CD4-positive, CD25-positive, alpha-beta regulatory T cell (primary cell): ENCODE measurements at places on chromosomes 12 and 14. TPM values are rescaled to one million over a fixed set of nuclear protein-coding genes. Genes with fewer than 3 reads are reported as not detected.
A peak's percentile ranks its signal among the peaks of the same experiment; 100 is the strongest.

- no peaks in the 10 kb centered on the region for H3K36me3 ChIP-seq
- no peak overlapping the region for H3K4me3 ChIP-seq
- H3K27ac ChIP-seq = no peak overlapping the region
- peak; percentile 34 for DNase-seq
Observed at GRCh38 chr12:29552324-29552927, 54.9 kb upstream of the OVCH1 start.

- no peaks in the 10 kb centered on the region for H3K4me1 ChIP-seq
- no peak for DNase-seq
- peaks cover 5% of the 10 kb centered on the region for H3K27me3 ChIP-seq
- H3K36me3 ChIP-seq = no peaks in the 10 kb centered on the region
- H3K4me3 ChIP-seq = no peak overlapping the region
Observed at GRCh38 chr12:14635776-14636175, 60.6 kb downstream of the GUCY2C start.

DNA sequence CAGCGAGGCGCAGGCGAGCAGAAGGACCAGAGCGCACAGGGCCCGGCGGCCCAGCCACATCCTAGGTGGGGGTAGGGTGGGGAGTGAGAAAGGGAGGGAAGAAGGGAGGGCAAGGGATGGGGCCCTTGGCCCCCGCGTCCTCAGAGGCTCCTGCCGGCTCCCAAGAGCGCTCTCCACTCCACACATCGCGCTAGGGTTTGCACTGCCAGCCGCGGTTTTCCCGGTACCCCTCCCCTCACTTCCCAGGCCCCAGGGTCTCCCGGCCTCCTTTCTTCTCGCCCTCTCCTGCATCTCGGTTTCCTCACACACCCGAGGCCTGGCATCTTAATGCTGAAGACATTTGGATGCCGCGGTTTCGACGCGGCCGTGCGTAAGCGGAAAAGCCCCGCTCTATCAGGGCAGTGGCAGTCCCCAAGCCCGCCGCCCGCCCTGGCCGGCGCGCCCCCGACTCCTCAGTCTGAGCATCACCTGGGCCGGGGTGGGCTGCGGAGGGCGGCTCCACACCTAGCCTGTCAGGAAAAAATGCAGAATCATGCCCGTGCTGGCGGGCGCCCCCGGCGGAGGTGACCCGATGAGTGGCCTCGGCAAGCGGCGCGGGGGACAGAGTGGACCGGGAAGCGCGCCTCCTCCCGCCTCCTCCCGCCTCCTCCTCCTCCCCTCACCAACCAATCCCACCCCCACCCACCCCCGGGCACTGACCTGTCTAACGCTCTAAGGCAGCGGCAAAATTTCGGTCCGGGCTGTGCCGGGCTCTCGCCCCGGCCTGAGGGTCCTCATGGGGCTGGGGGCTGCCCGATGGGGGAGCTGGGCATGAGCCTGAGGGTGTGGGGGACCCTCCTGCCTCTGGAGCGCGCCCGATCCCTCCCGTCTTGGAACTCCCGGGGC is 686 bp downstream of the B4GALNT1 start:
- no peak overlapping the region for H3K4me3 ChIP-seq
- peaks cover 35% of the 10 kb centered on the region for H3K27me3 ChIP-seq
- no peaks in the 10 kb centered on the region for H3K36me3 ChIP-seq
- no peak overlapping the region for H3K27ac ChIP-seq
- DNase-seq = no peak
- H3K4me1 ChIP-seq = peaks cover 29% of the 10 kb centered on the region

- DNase-seq = no peak
- H3K27me3 ChIP-seq = no peaks in the 10 kb centered on the region
- peaks cover 95% of the 10 kb centered on the region for H3K4me1 ChIP-seq
- no peaks in the 10 kb centered on the region for H3K36me3 ChIP-seq
Observed at GRCh38 chr12:6948873-6949594, 2.1 kb upstream of the PTPN6 start.

GRCh38 chr14:101007004-101007614 is 103.6 kb upstream of the RTL1 start:
- H3K36me3 ChIP-seq = no peaks in the 10 kb centered on the region
- no peak for DNase-seq
- H3K27me3 ChIP-seq = no peaks in the 10 kb centered on the region
- no peak overlapping the region for H3K27ac ChIP-seq

DNA sequence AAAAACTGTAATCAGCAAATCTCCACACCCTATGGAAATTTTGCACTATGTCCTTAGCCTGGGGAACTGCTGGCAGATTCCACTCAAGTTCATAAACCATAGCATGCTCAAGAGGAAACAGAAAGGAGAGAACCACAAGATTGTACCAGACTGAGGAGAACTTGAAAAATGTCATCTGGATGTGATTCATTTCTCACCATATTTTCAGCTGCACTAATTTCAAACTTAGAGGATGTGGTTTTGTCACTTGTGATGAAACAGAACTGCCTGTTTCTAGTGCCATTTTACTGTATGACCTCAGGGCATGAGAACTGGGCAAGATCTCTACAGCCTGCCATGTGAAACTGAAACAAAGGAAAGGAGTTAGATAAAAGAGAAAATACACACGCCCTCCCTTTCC is 1493.1 kb upstream of the FLRT2 start:
- H3K4me1 ChIP-seq = no peaks in the 10 kb centered on the region
- no peaks in the 10 kb centered on the region for H3K27me3 ChIP-seq
- H3K4me3 ChIP-seq = no peak overlapping the region

DNA sequence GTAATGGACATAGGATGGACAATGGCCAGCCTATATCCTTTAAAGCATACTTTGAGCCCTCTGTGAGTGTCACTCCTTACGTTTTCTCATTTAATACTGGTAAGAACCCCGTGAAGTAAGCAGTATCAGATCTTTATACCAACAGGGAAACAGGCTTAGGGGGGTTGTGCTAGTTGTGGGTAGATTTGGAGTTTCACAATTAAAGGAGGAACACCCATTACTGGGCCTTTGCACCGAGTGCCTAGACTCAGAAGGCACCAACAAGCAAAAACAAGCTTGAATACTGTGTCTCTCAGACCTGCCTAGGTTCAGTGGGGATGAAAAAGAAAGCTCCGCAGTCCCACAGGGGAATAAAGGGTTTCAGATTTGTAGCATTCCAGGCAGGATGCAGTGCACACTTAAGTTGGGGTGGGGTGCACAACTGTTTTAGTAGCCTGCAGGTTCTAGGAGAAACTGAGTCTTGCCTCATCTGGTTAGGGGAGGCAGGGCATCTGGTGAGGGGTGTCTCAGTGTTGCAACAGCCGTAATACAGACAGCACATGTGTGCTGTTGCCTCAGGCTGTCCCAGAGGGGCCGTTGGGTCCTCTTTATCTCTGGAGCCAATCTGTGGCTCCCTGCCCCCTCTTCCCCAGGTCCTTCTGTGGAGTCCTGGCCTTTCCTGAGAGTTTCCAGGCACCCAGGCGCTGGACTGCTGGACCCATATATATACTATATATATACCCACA is 51.2 kb downstream of the IRAK3 start:
- H3K27me3 ChIP-seq = peaks cover 16% of the 10 kb centered on the region
- no peak overlapping the region for H3K27ac ChIP-seq
- no peak overlapping the region for H3K4me3 ChIP-seq
- H3K36me3 ChIP-seq = no peaks in the 10 kb centered on the region

DNA sequence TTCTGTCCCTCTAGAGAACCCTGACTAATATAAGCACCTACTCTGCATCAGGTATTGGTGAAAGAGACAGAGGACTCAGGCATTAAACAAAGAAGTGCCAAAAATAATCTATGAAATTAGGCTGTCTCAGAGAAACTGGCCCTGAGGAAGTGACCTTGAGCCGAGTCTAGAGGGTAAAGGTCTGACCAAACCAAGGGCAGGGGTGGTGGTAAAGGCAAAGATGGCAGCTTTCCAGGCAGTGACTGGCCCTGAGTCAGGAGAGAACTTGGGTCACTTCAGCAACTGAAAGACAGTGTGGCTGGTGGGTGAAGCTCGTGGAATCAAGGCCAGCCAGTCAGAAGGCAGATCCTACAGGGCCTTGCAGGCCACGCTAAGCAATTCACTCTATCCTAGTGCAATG is 30.6 kb downstream of the CDKL1 start:
- no peak overlapping the region for H3K4me3 ChIP-seq
- no peak for DNase-seq
- H3K27me3 ChIP-seq = no peaks in the 10 kb centered on the region
- H3K27ac ChIP-seq = no peak overlapping the region
- peaks cover 12% of the 10 kb centered on the region for H3K4me1 ChIP-seq

GRCh38 chr12:663293-663871 is at the start of gene NINJ2:
Gene NINJ2 (minus strand): TSS chr12:663445. CDS start chr12:663360, 85 bp downstream.
- H3K4me1 ChIP-seq = peaks cover 86% of the 10 kb centered on the region
- no peaks in the 10 kb centered on the region for H3K27me3 ChIP-seq
- H3K27ac ChIP-seq = peak within 1 kb of the TSS; percentile 84
- DNase-seq = no peak
- H3K4me3 ChIP-seq = peak within 1 kb of the TSS; percentile 93
- H3K36me3 ChIP-seq = no peaks in the 10 kb centered on the region

GRCh38 chr14:21668377-21668776 is 5.2 kb downstream of the OR4E1 start:
- peaks cover 12% of the 10 kb centered on the region for H3K27me3 ChIP-seq
- H3K4me3 ChIP-seq = no peak overlapping the region

DNA sequence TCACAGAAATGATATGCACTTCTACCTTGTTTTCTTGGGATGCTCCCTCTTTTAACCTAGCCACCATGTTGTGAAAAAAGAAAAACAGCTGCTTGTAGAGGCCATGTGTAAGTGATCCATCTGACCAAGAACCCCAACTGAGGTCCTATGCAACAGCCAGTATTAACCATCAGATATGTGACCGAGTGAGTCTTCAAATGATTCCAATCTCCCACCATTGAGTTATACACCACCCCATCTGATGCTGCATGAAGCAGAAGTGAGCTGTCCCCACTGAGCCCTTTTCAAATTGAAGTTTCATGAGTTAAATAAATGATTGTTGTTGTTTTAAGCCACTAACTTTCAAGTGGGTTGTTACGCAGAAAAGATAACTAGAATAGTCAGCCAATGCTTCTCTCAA is 20.6 kb upstream of the USP15 start:
- no peak overlapping the region for H3K4me3 ChIP-seq
- no peak overlapping the region for H3K27ac ChIP-seq
- no peaks in the 10 kb centered on the region for H3K4me1 ChIP-seq
- no peak for DNase-seq

DNA sequence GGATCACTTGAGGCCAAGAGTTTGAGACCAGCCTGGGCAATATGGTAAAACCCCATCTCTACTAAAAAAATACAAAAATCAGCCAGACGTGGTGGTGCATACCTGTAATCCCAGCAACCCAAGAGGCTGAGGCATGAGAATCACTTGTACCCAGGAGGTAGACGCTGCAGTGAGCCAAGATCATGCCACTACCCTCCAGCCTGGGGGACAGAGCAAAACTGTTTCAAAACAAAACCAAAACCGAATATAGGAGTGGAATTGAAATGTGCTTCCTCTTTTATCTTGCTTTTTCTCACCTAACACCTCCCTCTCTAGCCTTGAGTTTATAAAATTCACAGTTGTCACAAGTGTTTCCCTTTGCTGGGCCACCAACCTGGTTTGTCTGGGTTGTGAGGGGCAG is 181.9 kb downstream of the PAH start:
- H3K4me3 ChIP-seq = no peak overlapping the region
- no peak for DNase-seq
- no peaks in the 10 kb centered on the region for H3K36me3 ChIP-seq

DNA sequence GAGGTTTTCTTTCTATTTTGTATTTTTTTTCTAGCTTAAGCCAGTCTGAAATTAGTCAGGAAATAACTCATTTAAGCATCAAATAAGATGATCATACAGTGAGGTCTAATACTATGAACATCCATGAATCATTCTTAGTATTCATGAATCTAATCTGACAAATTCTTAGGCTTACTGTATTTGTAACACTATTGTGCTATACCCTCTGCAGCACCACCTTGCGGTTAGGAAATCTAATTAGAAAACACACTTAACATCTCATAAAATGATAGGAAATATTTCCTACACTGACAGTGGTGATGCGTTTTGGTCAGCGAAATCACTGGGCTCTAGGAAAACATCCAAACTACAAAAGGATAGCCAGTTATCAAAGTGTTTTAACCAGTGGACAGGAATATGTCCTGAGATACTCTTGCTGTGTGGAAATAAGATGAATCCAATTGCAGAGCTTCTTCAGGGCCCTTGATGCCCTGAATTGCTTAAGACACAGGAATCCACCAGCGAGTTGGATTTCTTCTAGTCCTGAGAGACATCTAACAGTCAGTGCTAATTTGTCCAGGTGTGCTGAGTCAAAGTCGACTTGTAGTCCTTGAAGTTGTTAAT is 109.3 kb upstream of the MYF6 start:
- no peaks in the 10 kb centered on the region for H3K27me3 ChIP-seq
- DNase-seq = no peak
- H3K4me3 ChIP-seq = no peak overlapping the region
- H3K36me3 ChIP-seq = no peaks in the 10 kb centered on the region
- H3K27ac ChIP-seq = no peak overlapping the region

GRCh38 chr12:18430425-18431048 is 169.2 kb downstream of the PIK3C2G start:
- H3K27me3 ChIP-seq = no peaks in the 10 kb centered on the region
- no peak for DNase-seq
- H3K4me1 ChIP-seq = no peaks in the 10 kb centered on the region
- H3K4me3 ChIP-seq = no peak overlapping the region
- no peaks in the 10 kb centered on the region for H3K36me3 ChIP-seq

The PSEN1 gene
- total RNA-seq = 44.0 TPM

The IRAK3 gene
- total RNA-seq = 3.6 TPM

The MANSC4 gene
- total RNA-seq = not detected

The DBX2 gene
- not detected for total RNA-seq

The SPTB gene
- 0.91 TPM for total RNA-seq

The CLEC14A gene
- not detected for total RNA-seq

The DDN gene
- 0.39 TPM for total RNA-seq

The C3AR1 gene
- total RNA-seq = 2.7 TPM

The RPL41 gene
- total RNA-seq = 4,134 TPM

The OTX2 gene
- total RNA-seq = not detected

The SEL1L gene
- total RNA-seq = 57.6 TPM
